ENCODE measurements at places on chromosomes 16 and 17.

DNA sequence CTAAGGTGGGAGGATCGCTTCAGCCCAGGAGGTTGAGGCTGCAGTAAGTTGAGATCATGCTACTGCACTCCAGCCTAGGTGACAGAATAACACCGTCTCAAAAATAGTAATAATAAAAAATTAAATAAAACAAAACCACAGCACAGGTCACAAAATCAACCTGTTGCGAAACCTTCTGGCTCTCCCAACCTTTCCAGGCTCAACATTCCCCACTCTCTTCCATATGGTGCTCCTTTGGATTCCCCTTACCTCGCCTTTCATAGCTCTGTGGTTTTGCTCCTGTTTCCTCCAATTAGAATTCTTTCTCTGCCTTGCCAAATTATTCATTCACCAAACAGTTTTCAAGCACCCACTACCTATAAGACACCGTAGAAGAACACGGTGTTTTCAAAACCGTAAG is 4.7 kb downstream of the ZDHHC7 start:
- DNase-seq = no peak

GRCh38 chr17:58447039-58447975 is 30.0 kb upstream of the RNF43 start:
- peak; percentile 29 for DNase-seq

GRCh38 chr17:73249700-73250099 is 12.0 kb downstream of the CPSF4L start:
- DNase-seq = no peak

DNA sequence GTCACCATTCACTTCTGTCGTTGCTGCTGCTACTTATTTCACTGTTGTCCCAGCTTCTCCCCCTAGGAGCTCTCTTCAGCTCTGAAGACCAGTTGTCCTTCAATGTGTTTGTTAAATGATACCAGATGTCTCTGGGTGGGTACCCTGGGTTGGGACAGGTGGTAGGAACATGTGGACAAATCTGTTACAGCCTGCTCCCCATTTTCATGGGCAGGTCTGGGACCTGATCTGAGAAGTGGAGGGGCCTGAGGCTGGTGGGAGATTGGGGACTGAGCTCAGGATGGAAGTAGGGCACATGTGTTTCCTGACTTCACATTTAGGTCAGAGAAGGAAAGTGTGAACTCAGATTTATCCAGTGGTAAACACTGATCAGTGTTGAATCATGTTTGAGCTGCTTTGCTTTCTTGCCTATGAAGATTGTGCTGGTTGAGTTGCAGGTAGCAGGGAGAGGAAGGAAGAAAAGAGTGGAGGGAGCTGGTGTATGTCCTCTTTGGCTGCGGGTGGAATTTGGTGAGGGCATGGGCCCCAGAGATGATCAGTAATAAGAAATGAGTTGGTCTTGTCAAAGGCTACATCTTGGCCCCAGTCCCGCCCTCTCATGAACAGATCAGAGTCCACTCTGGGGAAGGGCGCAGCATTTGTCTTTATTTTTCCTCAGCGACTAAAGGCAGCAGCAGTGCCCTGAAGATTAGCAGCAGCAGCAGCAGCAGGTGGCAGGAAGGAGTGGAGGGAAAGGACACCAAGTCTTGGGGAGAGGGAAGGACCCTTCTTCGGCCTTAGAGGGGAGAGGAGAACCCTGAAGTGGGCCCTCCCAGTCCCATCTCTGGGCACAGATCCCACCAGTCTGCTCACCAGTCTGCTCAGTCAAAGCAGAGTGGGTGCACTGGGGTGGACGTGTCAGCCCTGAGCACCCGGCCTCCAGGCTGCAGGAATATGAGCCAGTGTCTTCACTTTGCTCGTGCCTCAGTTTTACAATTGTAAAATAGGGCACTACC is 6.1 kb upstream of the EFTUD2 start:
- DNase-seq = no peak

GRCh38 chr17:74646231-74646630 is 22.7 kb upstream of the CD300E start:
- DNase-seq = no peak

DNA sequence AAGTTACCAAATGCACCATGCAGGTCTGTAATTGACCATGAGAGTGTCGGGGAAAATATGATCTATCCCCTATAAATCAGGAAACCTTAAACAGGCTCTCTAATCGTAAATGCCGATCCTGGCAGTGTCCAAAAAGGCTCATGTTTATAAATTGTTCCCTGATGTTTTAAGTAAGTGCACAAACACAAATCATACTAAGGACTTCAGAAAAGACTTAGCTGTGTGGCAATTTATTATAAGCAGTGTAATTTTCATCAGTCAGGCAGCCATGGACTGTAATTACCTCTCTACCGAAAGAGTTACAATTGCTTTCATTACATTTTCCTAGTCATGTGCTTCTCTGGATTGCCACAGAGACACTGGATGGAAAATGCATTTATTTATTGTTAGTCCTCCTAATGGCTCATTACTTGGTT is 73.4 kb upstream of the COX10 start:
- no peak for DNase-seq

DNA sequence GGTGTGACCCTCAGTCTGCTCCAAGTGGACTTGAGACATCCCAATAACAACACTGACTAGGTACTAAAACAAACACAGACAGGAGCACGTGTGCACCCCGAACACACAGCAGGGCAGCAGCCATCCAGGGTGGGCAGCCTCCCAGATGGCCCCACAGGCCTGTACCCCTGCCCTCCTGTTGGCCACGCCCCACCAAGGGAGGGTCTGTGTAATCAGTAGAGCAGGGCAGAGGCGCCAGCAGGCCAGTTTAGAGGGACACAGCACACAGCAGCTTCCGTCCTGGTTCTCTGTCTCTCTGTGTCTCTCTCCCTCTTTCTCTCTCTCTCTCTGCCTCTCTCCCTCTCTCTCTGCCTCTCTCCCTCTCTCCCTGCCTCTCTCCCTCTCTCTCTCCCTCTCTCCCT is 21.4 kb downstream of the ACTG1 start:
- no peak for DNase-seq

DNA sequence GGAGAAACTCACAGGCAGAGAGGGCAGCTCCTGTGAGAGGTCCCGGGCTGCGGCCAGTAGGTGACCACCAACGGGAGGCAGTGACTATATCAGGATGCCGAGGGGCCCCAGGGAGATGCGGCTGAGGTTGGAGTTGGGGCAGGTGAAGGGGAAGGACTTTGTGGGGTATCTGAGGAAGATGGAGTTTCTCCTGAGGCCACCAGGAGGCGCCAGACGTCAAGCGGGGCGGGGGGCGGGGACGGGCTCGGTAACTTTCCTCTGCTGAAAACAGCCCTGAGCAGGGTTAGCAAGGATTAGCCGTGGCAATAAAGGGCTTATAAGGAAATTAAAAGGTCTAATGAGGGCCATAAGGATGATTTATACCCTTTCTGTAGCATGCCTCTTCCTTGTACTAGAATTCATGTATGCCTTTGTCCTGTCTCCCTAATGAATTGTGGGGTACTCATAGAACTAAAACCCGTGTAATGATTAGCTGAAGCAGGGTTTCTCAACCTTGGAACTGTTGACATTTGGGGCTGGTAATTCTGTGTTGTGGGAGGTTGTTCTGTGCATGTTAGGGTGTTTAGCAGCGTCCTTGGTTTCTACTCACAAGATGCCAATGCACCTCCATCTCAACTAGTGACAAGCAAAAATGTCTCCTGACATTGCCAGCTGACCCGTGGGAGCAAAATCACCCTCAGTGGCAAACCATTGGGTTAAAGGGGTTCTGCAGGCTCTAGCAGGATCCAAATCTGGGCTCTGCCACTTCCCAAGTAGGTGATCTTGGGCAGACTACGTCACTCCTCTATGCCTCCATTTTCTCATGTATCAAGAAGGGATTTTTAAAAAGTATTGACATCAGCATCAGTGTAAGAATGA is 74.8 kb upstream of the GRIN2A start:
- DNase-seq = peak; percentile 2

GRCh38 chr16:86632206-86632605 is 53.9 kb downstream of the FOXL1 start:
- DNase-seq = no peak

GRCh38 chr17:31654936-31655335 is 204.1 kb downstream of the COPRS start:
- peak; percentile 2 for DNase-seq

DNA sequence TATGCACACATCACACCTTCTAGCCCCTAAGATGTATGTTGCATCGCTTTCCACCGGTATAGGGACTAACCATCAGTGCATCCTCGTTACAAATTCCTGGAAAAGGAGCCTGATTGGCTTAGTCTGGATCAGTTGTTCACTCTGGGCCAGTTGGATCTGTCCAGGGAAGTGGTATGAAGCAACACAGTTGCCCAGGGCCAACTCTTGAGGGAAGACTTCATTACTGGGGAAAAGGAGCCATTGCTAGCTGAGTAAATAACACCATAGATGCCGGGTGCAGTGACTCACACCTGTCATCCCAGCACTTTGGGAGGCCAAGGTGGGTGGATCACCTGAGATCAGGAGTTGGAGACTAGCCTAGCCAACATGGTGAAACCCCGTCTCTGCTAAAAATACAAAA is 275.2 kb upstream of the RBFOX1 start:
- DNase-seq = no peak

GRCh38 chr16:89437251-89437987 is 52.9 kb downstream of the ANKRD11 start:
- no peak for DNase-seq

GRCh38 chr16:49964973-49965372 is 60.1 kb upstream of the CNEP1R1 start:
- no peak for DNase-seq

- DNase-seq = no peak
Measured at GRCh38 chr16:17408296-17408695, 62.5 kb downstream of the XYLT1 start.

DNA sequence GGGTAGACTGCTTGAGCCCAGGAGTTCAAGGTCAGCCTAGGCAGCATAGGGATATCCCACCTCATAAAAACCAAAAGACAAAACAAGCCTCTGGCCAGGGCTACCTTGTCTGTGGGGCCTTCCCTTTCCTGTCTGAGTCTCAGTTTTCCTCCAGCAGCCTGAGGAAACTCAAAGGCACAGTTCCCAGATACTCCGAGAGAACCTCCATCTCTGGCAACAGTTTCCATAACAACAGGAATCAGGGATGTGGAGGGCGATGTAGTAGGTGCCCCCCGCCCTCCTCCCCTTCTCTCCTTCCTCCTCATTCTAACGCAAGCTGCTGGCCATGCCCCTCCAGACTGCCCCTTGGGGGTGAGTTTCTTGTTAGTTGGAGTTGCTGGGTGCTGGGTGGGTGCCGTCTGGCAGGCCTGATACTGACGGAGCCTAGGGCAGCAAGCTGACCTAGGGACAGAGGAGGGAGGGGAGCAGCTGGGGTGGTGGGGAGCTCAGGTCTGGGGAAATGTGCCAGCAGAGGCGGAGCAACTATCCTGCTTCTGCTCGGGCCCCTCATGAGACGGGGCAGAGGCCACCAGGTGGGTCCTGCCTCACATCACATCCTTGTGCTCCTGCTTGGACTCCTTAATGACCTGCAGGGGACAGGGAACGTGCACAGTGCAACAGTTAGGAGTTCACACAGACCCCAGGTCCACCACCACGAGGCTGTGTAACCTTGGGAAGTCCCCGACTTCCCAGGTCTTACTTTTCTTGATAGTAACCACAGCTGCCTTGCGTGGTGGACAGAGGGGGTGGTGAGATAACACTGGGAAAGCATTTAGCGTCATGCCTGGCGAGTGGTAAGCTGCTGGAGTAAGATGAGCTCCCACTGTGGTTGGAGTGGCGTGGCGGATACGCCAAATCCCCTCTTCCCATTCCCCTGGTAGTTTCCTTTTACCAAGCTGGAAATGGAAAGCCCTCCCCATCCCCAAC is 7.8 kb upstream of the EFTUD2 start:
- no peak for DNase-seq

GRCh38 chr17:67818110-67819002 is 6.9 kb upstream of the BPTF start:
- DNase-seq = no peak

DNA sequence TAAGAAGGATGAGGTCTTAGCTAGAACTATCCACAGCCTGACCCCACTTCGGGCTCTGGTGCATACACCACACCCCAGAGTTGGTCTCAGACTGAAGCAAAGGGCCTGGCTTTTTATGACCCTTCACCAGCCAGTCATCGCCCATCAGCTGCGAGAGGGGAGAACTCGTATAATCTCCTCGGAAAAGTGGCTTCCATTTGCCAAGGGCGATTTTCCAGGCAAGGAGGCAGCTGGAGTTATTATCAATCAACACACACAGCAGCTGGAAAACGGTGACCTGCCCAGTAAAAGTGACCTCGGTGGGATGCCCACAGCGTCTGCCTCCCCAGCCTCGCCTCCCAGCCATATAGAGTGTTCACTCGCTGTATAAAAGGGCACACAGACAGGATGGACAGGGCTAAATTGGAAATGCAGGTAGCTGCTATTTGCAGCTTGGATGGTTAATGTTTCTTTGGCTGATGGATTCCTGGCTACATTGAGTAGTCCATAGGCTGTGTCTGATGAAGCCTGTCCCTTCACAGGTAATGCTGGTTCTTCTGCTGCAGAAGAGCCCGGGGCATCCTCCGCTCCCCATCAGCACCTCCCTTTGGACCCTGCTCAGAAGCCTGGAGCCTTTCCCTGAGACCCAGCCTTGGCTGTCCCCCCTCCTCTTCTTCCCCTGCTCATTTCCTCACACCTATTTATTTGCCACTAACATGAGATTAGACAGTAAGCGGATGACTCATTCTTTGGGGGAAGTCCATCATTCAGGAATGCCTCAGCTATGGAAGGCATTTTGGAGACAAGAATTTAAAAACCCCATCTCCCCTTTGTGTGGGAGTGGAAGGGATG is 45.7 kb downstream of the TMEM186 start:
- DNase-seq = no peak

DNA sequence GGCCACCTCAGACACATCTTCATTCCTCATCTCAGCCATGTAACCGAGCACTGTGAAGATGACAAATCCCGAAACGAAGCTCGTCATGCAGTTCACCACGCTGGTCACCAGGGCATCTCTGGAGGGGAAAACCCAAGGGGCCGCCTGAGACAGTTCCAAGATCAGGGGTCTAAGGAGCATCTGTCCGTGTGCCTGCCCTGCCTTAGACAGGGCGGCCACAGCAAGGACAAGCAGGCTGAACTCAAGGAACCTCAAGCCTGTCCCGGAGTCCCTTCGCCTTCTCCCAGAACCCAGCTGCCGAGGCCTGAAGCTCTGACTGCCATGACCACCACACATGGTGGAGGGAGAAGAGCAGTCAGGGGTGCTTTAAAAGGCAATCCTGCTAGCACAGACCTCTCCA is 22.7 kb downstream of the SLC6A4 start:
- no peak for DNase-seq

- DNase-seq = no peak
Measured at GRCh38 chr16:2458887-2459646, 842 bp upstream of the TEDC2 start.

GRCh38 chr16:14109077-14109775 is 38.1 kb downstream of the MRTFB start:
- no peak for DNase-seq
